ENCODE measurements at places on chromosomes 16 and 17.

DNA sequence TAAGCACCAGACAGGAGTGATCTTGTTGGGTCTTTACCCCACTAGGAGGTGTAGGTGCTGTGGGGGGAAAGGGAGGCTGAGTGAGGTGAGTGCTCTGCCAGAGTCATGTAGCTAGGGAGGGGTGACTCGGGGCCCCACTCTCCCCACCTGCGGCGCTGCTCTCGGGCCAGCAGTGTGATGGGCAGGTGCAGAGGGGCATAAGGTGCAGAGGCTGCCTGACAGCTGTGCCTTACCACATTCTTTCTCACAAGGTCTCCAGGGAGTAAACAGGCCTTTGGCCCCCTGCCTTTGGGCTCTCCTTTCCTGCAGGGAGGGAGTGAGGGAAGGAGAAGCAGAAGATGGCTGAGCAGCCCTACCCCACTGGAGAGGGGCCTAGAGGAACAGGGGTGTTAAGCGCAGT is 4.5 kb upstream of the CNP start:
- no peak for DNase-seq

GRCh38 chr16:31182391-31182790 is 2.5 kb downstream of the FUS start:
- DNase-seq: no peak

DNA sequence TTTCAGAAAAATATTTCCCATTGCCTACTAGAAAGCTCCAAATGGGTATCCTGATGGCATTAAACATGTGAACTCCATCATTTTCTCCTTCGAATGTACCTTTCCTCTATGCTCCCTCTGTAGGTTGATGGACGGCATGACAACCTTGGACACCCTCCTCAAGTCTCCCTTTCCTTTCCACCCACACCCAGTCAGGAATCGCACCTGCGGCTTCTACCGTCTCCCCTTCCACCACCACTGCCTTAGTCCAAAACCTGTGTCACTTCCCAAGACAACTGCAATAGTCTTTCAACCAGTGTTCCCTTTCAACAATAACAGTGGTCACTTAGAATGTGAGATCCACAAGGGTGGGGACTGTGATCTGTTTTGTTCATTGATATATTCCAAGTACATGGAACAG is 233.1 kb upstream of the AXIN2 start:
- no peak for DNase-seq

- DNase-seq: no peak
Measured at GRCh38 chr17:37218849-37219248, 156.9 kb upstream of the C17orf78 start.

- no peak for DNase-seq
Measured at GRCh38 chr16:86628614-86629013, 50.3 kb downstream of the FOXL1 start.

- DNase-seq: no peak
Measured at GRCh38 chr16:84268291-84269040, 26.2 kb upstream of the WFDC1 start.

DNA sequence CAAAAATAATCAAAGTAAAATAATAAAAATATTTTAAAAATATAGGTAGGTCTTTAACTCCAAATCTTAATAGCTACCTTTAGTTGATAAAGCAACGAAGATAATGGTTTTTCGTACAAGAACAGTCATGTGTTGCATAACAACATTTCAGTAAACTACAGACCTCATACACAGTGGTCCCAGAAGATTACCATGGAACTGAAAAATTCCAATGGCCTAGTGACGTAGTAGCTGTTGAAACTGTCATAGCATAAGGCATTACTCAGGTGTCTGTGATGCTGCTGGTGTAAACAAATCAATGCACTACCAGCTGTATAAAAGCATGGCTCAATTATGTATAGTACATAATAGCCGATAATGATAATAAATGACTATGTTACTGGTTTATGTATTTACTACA is 43.9 kb downstream of the CREBBP start:
- no peak for DNase-seq

DNA sequence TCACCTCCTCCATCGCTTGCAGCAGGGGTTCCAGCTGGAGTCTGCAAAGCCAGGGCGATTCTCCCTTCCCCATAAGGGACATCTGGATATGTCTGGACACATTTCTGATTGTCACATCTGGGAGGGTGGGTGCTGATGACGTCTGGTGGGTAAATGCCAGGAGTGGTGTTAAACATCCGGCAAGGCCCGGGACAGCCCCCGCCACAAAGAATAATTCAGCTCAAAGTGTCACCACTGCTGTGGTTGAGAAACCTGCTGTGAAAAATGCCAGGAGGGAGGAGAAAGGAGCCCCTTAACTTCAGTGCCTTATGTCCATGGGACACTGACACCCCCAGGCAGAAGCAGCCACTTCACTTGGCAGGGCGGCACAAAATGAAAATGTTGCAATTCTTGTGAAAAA is 179.4 kb upstream of the SDK2 start:
- DNase-seq: no peak

Data from GM20000 (cell line).